ENCODE measurements at places on chromosomes 11 and 22. TPM values are rescaled to one million over a fixed set of nuclear protein-coding genes. Genes with fewer than 3 reads are reported as not detected.

- no peak for DNase-seq
These were observed 35.4 kb upstream of the SMIM38 start for GRCh38 chr11:69120096-69120875.

GRCh38 chr11:111297696-111298095 lies 650 bp upstream of the POU2AF3 start:
- DNase-seq, result no peak

DNA sequence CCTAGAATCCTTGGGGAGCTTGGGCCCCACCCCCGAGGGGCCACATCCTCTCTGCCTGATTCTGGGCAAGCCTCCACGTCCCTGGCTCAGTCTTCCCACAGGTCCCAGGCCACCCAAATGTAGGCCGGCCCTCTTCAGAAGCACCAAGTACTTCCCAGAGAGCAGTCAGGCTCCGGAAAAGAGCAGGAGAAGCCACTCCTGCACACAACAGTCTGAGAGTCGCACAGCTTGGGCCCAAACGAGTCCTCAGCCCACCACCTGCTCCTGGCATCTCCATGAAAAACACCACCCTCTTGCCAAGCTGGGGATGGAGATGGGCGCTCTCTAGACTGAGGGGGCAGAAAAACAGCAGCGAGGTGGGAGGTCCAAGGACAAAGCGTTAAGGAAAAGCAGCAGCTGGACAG lies 15.4 kb downstream of the EHD1 start:
- peak; percentile 76 for DNase-seq

GRCh38 chr11:15222777-15223176 lies 108.1 kb downstream of the INSC start:
- no peak for DNase-seq

DNA sequence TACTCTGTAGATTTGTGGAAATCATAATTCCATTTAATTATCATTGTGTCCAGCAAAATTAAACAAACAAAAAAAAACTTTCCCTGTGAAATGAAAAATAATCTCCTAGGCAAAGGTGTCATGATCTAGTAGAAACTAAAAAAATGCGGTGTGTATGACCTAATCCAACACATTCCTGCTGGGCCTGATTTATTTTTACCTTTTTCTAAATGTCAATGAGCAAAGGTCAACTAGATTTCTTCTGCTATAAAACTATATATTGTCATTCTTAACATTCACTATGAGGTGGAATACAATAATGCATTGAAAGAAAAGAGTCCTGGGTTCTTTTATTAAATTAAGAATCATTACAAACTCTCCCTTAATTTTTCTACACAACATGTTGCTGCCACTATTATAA lies 57.1 kb upstream of the MN1 start:
- DNase-seq, result no peak

GRCh38 chr11:61966734-61967115 lies 709 bp downstream of the FTH1 start:
- DNase-seq, result no peak

GRCh38 chr22:19879246-19879570 lies 24.5 kb upstream of the GNB1L start:
- peak; percentile 20 for DNase-seq

DNA sequence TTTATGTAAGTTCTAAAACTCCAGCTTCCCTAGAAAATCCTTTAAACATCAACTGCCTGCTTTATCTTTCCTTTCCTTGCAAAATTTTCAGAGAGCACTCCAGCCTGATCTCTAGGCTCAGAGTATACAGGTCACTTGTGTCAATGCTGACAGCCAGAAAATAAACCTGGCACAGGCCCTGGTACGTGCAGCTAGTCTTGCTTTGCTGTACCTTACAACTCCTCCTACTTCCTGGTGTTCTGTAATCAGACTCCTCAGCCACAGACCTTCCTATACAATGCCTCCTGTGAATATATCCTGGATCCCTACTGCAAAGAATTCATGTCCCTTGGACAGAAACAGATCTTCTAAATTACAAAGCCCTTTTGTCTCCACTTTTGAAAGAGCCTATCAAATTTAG lies 24.2 kb upstream of the TMEM123 start:
- DNase-seq, result peak; percentile 57

DNA sequence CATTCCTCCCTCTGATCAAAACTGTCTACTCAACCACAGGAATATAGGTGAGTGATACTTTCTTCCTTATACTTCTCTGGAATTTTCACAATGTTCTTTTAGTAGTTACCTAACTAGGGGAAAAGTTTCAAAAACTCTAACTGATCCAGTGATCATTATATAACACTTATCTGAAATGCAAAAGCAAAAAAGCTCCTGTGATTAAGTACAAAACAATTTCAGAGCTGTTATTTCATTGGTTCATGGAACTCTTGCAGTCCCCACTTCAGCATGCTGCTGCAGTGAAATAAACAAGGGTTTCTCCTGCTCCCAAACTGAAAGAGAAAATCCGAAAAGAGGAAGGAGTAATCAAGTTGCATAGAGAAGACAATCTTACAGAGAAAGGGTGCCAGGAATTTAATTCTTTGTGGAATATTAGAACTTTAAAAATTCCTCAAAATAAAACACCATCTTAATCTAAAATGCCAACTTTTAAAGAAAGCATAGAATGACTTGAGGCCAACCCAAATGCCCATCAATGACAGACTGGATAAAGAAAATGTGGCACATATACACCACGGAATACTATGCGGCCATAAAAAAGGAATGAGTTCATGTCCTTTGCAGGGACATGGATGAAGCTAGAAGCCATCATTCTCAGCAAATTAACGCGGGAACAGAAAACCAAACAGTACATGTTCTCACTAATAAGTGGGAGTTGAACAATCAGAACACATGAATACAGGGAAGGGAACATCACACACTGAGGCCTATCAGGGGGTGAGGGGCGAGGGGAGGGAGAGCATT lies 20.3 kb downstream of the PPP2R1B start:
- DNase-seq, result no peak

- no peak for DNase-seq
These were observed 35.0 kb upstream of the MOB2 start for GRCh38 chr11:1521382-1522080.

GRCh38 chr11:77072851-77073327 lies 6.1 kb downstream of the CAPN5 start:
- no peak for DNase-seq

GRCh38 chr11:107354780-107355179 lies 102.8 kb downstream of the CWF19L2 start:
- DNase-seq, result no peak

- DNase-seq, result peak; percentile 38
These were observed 37.3 kb upstream of the CCDC134 start for GRCh38 chr22:41762980-41763779.

- DNase-seq, result no peak
These were observed 14.8 kb upstream of the INCENP start for GRCh38 chr11:62108971-62109404.

DNA sequence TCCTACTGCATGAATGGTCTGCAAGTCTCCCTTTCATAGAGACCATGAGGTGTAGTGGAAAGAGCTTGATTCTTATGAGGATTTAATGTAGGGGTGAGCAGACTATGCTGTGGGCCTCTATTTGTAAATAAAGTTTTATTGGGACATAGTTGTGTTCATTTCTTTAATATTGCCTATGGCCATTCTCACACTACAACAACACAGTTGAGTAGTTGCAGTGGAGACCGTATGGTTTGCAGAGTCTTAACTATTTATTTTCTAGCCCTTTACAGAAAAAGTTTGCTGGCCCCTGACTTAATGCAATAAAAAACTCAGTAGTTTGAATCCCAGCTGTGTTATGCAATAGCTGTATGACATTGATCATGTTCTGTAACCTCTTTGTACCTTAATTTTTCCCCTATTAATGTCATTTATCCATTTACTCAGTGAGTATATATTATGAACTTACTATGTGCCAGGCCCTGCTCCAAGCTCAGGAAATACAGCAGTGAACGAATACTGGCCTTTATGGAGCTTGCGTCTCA lies 106.3 kb downstream of the ATXN10 start:
- DNase-seq, result no peak

DNA sequence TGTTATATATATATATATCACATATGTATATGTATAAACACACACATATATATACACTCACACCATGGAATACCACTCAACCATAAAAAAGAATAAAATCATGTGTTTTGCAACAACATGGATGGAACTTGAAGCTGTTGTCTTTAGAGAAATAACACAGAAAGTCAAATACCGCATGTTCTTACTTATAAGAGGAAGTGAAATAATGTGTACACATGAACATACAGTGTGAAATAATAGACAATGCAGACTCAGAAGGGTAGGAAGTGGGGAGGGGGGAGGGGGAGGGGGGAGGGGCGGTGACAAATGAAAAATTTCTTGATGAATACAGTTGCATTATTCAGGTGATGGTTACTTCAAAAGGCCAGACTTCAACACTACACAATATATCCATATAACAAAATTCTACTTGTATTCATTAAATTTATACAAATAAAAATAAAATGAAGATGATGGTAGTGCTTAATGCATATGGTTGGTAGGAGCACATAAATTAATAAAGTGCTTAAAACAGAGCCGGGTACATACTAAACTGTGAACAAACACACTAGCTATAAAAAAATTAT lies 5.8 kb upstream of the OR5B2 start:
- no peak for DNase-seq

MFNG gene
- 13.9 TPM for total RNA-seq

OR51E2 gene
- not detected for total RNA-seq

TRIM66 gene
- total RNA-seq, result 2.6 TPM

WEE1 gene
- 38.3 TPM for total RNA-seq
